COLO829 (cell line): ENCODE measurements at places on chromosomes 1 and 21.

DNA sequence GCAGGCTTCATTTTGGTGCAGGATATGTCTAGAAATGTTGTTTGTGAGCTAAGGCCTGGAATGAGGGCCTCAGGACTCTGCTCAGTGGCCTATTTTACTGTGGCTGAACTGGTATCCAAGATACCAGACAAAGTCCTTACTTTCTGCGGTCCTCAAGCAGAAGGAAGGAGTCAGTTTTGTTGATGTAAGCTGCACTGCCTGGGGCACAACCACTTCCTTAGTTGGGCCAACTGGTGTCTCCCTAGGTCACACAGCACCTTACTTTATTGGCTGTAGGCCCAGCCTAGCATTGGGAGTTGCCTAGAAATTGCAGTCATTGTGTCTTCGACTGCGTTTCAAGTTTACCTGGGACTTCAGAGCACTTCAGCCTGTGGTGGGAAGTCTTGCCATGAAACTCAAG, 1322.7 kb downstream of the AMY1C start:
- no peak for DNase-seq

DNA sequence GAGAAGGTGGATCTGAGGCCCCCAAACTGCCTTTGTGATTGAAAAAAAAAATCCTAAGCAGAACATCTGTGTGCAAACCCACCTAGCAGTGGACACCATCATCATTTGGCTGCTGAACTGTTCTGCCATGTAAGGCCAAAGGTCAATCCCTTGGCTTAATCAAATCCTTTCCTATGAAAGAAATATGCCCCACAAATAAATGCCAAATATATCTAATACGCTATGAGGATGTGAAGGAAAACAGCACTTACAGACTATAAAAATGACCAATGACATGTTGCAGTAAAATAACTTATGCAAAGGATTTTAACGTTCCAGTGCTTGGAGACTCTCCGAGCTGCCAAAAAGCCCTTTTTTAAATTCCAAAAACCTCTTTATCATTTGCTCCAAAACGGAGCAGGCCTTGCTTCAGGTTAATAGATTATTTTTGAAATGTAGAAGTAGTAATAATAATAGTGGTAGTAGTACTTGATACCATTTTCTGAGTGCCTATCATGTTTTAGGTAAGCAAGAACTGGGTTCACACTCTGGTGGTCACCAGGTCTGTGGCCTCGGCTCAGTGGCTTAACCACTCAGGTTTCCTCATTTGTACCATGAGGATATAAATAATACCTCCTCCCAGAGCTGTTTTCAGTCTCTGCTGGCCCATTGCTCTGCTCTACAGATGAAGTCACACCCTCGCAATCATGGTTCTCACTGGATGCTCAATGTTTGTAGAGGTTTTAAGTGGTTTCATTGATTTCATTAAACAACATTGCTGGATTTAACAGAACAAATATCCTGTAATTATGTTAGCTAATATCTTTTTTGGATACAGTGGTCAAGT, 47.9 kb upstream of the EDEM3 start:
- DNase-seq = no peak

DNA sequence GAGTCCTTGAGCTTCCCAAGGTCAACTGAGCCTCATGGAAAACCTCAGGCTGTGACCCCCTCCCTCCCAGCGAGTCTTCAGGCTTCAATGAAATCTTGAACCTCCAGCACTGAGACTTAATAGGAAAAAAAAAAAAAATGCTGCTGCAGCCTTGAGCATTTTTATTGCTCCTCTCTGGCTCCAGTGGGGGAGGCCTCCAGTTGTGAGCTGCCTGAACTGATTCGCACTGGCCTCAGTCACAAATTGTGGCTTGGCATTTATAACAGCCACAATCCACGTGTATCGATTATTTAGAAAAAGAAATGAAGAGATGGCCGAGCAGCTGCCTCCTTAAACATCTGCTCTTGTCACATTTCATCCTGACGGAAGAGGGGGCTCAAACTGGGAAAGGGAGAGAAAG, 173.0 kb downstream of the PRDM2 start:
- DNase-seq = no peak

- DNase-seq = no peak
These were observed 7.9 kb downstream of the SLC45A3 start for GRCh38 chr1:205672395-205672889.

DNA sequence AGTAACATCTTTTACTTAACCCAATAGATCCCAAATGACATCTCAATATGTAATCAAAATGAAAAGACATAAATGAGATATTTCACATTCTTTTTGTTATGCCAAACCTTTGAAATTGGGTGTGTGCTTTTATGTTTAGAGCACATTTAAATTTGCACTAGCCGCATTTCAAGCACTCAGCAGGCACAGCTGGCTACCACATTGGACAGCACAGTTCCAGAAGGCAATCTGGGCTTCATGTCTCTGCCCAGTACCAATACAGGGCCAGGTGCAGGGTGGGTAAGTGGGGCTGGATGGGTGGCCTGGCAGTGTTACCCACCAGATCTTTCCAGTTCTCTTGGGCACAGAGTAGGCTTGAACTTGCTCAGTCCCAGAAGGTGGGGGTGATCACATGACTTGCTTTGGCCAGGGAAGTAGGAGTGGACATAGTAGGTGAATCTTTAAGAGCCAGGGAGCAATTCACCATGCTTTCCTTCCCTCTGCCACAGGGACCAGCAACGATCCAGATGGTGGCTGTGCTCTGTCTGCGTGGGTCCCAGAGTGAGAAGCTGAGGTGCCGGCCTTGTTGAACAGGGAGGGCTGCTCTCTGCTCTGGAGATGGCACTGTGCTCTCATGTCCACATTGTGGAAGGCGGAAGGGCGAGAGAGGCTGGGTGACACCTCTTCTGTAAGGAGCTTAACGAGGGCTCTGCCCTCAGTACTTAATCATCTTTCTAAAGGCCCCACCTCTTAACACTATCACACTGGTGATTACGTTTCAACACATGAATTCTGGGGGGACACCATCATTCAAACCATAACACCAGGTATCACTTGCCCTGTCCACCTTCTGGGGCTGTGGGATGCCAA, 261.4 kb downstream of the GRIK3 start:
- no peak for DNase-seq

- DNase-seq = no peak
These were observed 10.2 kb downstream of the HNRNPU start for GRCh38 chr1:244854166-244854565.

DNA sequence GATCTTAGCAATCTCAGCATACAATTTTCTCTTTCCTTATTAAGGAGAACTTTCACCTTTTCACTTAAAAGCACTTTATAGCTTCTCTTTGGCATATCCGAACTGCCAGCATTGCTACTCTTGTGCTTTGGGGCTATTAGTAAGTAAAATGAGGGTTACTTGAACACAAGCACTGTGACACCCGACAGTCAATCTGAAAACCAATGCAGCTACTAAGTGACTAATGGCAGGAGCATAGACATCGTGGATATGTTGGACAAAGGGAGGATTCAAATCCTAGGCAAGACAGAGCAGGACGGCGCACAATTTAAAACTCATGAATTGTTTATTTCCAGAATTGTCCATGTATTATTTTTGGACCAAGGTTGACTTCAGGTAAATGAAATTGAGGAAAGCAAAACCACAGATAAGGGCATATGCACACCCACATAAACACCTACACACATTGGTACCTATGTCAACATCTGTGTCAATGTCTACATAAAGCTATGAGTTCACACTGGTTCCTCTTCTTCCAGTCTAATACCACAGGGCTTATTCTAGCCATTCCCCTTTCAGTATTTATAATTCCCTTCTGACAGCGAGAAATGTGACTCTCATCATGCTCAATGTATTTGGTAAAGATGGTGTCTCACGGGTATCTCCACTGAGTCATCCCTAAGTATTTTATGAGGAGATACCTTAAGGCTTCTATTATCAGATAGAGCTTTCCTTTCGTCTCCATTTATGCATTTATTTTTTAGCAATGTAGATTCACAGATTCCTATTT, 75.3 kb upstream of the RALGPS2 start:
- DNase-seq = no peak

- peak; percentile 96 for DNase-seq
These were observed at the start of gene S100A4 for GRCh38 chr1:153545067-153546055. Gene S100A4, minus strand, starts transcription at chr1:153545806. Its CDS starts 1,012 bp downstream, at chr1:153544794.

GRCh38 chr1:147781056-147781471, 20.7 kb upstream of the GJA5 start:
- no peak for DNase-seq

DNA sequence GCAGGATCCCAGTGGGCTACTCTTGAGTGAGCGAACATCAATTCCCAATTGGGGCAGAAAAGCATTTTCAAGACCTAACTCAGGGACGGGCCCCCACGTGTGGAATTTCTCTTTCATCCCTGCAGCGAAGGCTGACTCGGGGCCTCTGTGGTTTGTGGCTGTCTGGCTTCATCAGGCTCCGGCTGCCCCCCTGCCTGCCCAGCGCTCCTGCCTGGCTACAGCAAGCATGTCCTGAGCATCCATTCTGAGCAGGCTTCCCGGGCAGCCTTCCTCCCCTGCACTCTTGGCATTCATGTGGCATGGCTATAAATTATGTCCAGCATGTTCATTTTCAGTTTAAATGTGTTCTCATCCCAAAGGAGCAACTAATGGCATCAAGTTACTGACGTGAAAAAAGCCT, 588.1 kb downstream of the KIF26B start:
- DNase-seq = no peak

GRCh38 chr1:63662841-63663240, 69.6 kb downstream of the PGM1 start:
- DNase-seq = no peak

GRCh38 chr1:211701733-211702132, 26.3 kb upstream of the NEK2 start:
- DNase-seq = no peak

- DNase-seq = no peak
These were observed 17.2 kb upstream of the SUMO3 start for GRCh38 chr21:44834951-44835646.
